Mucosa of descending colon (tissue), 3 donors: ENCODE measurements at places on chromosomes 7 and 10. TPM values are rescaled to one million over a fixed set of nuclear protein-coding genes. Genes with fewer than 3 reads are reported as not detected.
A peak's percentile ranks its signal among the peaks of the same experiment; 100 is the strongest.

- DNase-seq = peak; percentile 38
Observed at GRCh38 chr7:128833148-128833945, 3.1 kb downstream of the FLNC start.

DNA sequence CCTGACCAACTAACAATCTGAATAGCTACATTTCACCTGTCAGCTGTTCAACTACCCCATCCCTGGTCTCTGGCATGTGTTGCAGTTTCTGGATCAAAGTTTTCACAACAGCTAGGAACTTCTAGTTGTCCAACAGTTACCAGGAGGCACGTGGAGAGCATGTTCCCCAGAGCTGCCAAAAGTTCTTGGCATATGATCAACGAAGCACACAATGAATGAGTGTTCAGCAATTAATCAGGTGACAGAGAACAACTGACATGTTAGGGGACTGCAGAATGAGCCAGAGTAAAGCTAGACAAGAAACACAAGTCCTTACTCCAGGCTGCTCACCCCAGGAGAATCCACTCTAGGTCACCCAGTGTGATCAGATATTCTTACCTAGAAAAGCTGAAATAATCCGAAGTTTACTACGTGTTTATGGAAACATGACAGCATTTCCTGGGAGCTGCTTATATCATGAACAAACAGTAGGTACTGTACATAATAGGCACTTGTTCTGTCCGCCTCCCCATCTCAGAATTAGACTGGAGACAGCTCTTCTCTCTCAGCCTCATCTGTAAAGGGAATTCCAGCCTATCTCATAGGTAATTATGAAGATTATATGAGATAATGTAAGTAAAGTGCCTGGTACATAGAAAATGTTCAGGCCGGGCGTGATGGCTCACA is 50.6 kb downstream of the ZNF438 start:
- no peak for DNase-seq

- DNase-seq = no peak
Observed at GRCh38 chr10:29443745-29444523, 155.1 kb downstream of the LYZL1 start.

DNA sequence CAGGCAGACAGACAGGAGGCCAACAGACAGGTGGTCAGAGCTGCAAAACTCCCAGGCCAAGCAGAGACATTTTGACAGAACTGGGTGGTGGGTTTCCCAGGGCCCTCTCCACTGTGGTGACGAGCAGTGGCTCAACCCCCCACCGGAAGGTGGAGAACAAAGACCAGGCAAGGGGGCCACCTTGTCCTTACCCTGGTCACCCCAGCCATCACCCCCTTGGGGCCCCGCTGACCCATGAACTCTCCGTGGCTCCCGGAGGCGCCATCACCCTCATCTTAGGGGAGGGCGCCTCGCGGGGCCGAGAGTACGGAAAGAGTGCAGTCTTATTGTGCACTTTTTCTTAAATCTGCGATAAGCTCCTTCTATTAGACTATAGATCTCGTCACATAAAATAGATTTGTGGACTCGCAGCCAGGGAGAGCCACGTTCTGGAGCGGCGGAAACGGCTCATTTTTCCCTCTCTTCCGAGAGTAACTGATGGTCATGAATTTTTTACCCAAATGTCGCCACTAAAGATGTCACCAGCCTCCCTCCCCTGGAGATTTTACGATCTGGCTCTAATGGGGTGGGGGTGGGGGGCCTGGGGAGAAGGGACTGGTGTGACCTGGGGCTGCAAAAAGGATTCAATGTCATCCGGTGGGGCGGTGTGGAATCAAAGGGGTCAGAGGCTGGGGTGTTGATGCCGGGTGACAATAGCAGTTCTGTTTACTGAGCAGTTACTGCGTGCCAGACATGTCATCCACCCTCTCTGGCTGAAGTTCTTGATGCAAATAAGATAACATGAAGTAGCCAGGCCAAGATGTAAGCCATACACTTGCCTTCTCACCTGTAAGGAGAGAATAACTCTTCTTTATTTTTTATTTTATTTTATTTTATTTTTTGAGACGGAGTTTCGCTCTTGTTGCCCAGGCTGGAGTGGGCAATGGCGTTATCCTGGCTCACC is 71.1 kb upstream of the MYL10 start:
- DNase-seq = no peak

The PNLIPRP3 gene
- not detected for total RNA-seq

The HECW1 gene
- total RNA-seq = 0.76 TPM

The TMEM270 gene
- total RNA-seq = not detected

The CHST3 gene
- total RNA-seq = 3.1 TPM

DNA sequence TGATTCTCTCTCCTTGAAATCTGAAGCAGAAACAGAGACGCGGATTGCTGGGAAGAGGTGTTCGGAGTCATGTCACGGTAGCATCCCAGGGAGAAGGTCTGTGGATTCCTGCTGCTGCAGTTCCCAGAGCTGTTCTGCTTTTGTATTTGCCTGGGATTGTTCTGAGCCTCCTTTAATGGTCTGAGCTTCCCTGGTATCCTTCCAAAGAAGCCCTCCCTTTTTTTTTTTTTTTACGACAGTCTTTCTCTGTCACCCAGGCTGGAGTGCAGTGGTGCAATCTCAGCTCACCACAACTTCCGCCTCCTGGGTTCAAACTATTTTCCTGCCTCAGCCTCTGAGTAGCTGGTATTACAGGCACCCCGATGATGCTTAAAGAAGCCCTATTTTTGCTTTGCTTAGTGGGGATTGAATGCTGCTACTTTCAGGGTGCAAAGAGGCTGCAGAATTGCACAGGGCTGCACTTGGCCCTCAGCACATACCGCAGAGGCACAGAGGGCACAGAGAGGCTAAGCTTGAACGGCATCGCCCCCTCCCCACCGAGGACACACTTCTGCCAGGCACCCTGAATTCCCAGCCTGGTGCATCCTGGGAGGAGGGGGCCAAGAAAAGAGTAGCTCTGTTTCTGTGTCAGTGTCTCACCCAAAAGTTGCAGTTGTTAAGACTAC is 208.6 kb upstream of the GALNT17 start:
- no peak for DNase-seq

DNA sequence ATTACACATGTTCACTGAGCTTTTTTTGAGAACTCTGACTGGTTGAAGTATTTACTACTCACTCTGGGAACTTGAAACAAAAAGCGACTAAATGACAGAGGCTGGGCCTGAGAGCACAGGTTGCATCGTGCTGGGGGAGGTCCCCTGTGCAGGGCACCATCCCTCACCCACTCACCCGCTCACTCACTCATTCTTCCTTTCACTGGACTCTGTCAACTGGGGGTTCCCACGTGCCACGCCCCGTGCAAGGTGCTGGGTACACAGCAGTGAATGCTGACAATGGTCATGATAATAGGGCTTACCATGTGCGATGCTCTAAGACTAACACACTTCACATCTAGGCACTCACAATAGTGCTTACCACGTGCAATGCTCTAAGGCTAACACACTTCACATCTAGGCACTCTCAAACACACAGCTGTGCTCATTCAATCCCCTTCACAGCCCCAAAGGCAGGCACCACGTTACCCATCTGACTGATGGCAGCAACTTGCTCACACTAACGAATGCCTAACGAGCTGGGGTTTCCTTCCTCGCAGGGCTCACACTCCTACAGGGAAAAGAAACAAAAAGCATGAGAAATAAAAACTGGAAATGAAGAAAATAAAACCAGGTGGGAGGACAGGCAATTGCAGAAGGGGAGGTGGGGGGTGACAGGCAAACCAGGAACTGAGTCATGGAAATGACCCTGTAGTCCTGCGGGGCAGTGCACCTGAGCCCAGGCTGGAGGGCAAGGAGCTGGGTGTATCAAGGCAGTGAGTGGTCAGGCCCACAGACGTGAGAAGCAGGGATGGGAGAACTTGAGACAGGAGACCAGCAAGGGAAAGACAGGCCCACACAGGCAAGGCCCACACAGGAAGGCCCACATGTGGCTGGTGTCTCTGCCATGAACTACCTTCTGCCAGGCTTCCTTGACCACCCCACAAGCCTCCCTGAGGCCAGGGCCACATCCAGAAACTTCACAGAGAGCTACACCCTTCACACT is 147.0 kb upstream of the FAM20C start:
- DNase-seq = peak; percentile 15

The KEL gene
- not detected for total RNA-seq

DNA sequence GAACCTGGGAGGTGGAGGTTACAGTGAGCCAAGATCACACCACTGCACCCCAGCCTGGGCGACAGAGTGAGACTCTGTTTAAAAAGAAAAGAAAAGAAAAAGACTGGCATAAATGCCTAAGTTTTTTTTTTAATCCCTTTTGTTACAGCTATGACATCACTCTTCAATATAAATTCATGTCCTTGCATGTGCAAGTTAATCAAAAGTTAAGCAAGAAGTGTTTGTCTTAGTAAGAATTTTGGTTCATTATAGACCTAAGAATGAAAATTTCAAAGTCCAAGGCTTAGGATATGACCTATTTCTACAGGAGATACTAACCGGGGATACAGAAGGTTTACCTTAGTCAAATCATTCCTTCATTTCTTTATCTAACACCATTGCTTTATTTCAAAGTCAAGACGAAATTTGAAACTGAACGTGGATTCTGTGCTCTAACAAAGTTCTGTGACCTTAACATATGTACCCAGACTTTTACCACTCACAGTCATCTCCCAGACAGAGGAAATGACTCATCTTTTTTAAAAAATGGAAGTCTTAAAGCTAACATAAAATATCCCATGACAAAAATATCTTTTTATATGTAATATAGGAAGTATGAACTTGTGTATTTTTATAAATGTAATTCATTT is 29.3 kb upstream of the ITGB8 start:
- DNase-seq = no peak

- no peak for DNase-seq
Observed at GRCh38 chr7:142620402-142620801, 128.9 kb upstream of the PRSS1 start.
